ENCODE measurements at places on chromosomes 3 and 15.

GRCh38 chr15:26838742-26839460 lies 28.0 kb upstream of the GABRA5 start:
- DNase-seq: no peak

DNA sequence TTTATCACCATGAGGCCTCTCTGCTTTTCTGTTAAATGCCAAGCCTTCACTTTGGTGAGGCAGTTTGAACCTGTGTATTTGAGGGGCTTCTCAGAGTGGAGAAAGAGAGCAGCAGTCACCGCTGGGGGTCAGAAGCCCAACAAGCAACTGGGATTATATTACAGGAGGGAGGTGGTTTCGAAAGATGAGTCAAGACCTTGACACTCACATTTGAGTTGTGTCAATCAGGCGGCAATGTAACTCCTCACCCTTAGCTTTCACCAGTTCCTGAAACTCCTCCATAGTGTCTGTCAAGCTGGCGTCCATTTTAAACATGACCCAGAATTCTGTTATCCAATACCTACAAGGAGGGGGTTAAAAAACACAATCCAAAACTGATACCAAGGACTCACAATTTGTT lies 46.5 kb downstream of the RASGRP1 start:
- no peak for DNase-seq

DNA sequence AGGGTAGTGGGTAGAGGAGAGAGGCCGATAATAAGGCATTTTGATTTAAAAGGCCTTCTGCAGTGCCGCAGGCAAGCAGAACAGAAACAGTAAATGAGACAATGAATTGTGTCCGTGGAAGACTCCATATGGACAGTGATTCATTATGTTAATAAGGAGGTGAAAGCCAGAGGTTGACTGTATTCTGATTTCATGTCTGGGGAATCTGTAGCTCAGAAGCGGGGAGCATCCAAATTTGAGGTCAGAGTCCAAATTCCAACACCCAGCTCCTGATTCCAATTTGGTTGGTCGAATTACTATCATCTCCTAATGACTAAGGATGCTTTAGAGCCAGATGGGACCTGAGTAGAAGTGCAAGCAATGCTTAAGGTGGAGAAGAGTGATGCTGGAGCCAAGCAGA lies 1.0 kb upstream of the TBC1D21 start:
- DNase-seq: no peak

- no peak for DNase-seq
These were observed 326.9 kb upstream of the NAALADL2 start for GRCh38 chr3:174532216-174532615.

GRCh38 chr3:117630469-117630868 lies 920.9 kb downstream of the TUSC7 start:
- DNase-seq: no peak

GRCh38 chr3:169710619-169711018 lies 47.1 kb upstream of the MECOM start:
- DNase-seq: no peak

DNA sequence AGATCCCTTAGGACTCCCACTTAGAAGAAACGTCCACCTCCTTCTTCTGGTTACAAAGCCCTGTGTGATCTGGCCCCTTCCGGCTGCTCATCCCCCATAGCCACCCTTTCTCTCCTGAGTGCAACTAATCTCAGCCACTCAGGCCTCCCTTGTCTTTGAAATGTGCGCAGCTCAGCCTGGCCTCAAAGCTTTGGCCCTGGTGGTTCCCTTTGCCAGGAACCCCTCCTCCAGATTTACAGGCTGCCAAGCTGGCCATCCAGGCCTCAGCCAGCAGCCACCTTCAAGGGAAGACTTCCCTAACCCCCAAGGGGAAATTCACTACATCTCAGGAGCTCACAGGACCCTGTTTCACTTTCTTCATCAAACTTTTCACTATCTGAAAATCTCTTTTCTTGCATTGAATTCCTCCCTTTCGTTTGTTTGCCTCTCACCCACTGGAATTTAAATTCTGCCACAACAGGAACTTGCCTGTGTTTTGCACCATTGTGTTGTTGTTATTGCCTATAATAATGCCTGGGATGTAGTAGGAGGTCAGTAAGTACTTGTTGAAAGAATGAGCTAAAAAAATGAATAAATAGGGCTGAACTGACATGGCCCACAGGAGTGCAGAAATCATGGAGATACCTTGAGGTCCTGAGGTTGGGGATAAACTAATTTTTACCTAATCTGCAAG lies 109.5 kb upstream of the PFN2 start:
- no peak for DNase-seq

- no peak for DNase-seq
These were observed 18.2 kb upstream of the PDIA5 start for GRCh38 chr3:123048480-123049237.

DNA sequence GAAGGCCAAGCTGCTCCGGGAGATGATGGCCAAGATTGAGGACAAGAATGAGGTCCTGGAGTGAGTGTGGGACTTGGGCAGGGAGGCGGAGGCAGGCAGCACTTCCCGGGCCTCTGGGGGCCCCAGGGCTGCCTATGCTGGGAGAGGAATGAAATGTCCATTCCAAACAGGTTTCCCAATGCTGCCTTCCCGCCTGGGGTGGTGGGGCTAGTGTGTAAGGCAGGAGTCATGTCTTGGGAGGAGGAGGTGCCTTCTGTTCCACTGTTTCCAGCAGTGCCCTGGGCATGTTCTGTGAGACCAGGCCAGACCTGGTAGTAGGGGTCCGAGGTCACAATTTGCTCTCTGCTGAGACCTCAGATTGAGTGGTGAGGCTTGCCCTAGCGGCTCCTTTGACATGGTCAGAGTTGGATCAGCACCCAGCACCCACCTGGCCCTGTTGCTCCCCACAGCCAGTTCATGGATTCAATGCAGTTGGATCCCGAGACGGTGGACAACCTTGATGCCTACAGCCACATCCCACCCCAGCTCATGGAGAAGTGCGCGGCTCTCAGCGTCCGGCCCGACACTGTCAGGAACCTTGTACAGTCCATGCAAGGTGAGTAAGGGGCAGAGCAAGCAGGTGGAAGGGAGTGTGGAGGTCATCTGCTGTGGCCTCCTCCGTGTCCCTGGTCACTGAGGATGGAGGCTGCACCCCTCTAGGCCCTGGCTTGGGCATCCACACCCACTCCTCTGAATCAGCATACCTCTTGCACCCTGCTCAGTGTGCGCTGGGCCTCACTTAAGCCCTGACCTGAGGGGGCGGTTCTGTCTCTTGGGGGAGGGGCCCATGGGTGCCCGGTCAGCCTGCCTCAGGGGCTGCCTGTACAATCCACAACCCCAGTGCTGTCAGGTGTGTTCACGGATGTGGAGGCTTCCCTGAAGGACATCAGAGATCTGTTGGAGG lies 27.3 kb downstream of the PTPN23 start:
- DNase-seq: no peak

DNA sequence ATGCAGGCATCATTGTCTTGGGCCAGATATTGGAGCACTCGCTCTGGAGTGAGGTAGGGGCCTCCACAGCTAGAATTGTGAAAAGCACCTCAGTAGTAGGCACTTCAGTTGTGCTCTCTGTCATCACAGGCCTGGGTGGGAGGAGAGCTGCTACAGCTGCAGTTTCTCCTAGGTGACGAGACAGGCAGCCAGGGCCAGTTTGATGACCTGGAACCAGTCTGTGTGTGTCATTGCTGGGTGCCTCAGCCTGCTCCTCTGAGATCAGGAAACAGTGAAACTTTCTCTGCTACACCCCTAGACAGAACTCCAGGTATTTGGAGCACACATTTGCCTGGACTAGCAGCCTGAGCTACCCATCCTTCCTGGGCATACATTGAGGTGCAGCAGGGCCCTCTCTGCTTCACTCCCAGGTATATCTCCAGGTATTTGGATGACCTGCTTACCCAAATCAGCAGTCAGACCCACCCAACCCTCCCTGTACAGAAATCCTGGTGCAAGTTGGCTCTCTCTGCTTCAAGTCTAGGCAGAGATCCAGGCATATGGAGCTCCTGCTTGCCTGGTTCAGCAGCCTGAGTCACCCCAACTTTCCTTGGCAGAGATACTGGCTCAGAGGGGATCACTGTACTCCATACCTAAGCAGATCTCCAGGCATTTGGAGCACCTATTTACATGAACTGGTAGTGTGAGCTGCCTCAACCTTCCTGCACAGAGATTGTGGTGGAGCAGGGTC lies 54.3 kb upstream of the SGO1 start:
- DNase-seq: no peak

DNA sequence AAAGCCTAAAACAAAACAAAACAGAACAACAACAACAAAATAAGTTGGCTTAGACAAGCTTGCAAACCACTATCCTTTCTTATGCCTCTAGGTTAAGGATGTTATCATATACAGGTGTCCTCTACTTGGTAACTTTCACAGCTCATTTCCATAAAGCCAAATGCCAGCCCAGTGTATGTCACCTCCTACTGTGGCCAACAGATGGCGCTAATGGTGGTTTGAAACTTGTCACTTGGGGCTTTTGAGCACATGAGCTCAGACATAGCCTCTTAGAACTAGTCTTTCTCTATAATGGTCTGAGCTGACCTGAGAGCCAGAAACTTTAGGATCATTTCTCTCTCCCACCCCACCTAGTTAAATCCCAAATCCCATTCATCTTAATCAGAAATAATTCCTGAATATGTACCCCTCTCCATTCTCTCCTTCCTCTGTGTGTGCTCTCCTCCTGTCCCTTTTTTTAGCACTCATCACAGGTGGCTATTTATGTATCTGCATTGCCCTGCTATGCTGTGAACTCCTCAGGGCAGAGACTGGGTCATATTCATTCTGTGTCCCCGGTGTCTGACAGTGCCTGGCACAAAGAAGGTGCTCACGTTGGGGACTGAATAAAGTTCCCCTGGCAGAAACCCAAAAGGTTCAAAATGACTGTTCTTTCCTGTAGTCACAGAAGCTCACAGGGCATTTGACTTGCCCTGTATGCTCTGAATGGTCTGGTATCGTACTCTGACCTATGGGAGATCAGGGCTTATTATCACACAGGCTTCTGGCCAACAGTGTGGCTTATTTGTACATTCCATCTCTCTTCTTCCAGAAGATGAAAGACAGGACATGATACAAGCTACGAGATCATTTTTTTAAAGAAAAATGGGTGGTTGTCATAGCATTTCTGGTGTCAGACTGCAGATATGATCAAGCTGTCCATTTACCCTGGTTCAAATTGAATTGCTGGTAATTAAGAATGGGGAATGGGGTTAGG lies 319.3 kb upstream of the AZI2 start:
- DNase-seq: peak; percentile 39

- DNase-seq: no peak
These were observed 45.4 kb upstream of the CAPN7 start for GRCh38 chr3:15160662-15161061.

- no peak for DNase-seq
These were observed 432.2 kb upstream of the LMCD1 start for GRCh38 chr3:8069471-8069870.

- no peak for DNase-seq
These were observed 76.4 kb downstream of the DHX36 start for GRCh38 chr3:154247806-154248415.

GRCh38 chr15:89828281-89829145 lies 13.9 kb upstream of the ANPEP start:
- peak; percentile 67 for DNase-seq

GRCh38 chr15:52794665-52795463 lies 4.7 kb upstream of the ONECUT1 start:
- no peak for DNase-seq

DNA sequence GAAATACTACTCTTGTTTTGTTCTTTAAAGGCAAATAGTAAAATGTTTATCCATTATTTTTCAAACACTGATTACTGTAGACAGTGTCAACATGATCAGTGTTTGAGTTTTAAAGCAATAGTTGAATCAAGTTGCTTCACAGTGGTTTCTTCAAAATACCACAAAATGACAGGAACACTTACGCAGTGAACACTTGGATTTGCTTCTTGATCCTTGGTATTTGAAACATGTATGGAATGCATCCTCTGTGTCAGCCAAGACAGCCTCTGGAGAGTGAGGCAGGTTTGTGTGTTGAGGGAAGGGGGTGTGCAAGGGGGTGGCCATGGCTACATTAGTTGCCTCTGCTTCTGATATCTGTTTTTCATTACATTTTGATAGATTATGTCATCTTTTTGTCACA lies 413.0 kb downstream of the RBMS3 start:
- no peak for DNase-seq

DNA sequence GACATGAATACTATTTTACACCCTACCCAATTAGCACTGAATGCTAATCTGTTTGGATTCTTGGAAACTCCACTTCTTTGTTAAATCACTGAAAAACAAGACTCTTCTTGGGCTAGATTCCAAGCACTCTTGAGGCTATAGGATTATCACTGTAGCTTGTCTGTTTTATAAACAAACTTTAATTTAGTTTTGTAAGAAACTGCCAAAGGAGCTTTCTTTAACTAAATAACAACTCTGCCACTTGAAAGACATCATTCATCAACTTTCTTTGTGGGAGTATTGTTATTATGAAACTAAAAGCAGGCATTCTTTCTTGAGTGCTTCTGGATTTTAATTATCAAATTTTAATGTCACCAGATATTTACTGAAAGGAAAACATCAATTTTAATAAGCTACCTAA lies 24.1 kb downstream of the CBLB start:
- DNase-seq: no peak
